Frontal cortex (tissue), 4 donors: ENCODE measurements at places on chromosomes 4 and X.

GRCh38 chr4:176479767-176480166 lies 160.0 kb downstream of the SPCS3 start:
- DNase-seq: no peak

DNA sequence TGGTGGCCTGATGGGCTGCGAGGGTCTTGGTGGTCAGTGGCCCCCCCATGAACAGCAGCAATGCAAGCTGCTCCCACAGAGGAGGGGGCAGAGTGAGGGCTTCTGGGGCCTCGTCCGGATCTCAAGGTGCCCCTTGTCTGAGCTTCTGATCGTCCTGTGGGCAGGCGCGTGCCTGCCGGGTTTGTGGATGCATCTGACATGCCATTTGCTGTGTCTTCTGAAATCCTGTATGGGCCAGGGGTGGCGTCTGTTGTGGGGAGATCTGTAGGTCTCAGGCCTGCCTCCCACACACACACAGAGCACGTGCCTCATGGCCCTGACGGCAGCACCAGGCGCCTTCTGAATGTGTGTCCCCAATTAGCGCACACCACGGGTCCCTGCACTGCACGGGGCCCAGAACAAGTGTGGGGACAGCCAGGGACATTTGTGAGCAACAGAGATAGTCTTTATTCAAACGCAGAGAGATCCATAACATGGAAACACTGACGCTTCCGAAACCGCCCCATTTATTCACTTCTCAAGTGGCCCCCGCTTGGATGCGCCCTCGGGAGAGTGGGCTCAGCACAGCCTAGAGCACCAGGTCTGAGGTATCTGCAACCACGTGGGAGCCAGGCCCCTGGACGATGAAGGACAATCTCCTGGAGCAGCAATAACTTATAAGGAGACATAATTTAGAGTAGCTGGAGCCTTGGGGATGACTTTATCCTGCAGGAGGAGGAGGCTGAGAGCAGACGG lies 5.7 kb downstream of the SPON2 start:
- DNase-seq: no peak

- DNase-seq: no peak
Measured at GRCh38 chr4:110503270-110504083, 27.5 kb downstream of the ENPEP start.

GRCh38 chr4:40055511-40055862 lies 1.2 kb upstream of the N4BP2 start:
- peak; percentile 10 for DNase-seq

- no peak for DNase-seq
Measured at GRCh38 chr4:103497692-103498091, 222.1 kb downstream of the TACR3 start.

GRCh38 chr4:2924286-2924685 lies 38.9 kb downstream of the NOP14 start:
- DNase-seq: no peak

DNA sequence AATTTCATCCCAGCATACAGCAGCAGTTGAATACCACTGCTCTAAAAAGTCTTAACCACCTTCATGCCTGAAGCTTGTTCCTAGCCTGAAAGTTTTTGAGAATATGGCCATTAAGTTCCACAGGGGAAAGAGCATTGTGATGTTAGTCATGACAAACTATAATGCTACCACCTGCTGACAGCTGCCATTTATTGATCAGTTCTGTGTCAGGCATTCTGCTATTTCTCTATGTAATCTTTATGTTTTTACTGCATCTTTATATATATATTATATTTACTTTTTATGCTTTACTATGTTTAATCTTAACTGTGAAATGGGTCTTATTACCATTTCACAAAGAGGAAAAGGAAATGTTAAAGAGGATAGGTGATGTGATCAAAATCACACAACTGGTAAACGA lies 54.0 kb downstream of the ARX start:
- no peak for DNase-seq

DNA sequence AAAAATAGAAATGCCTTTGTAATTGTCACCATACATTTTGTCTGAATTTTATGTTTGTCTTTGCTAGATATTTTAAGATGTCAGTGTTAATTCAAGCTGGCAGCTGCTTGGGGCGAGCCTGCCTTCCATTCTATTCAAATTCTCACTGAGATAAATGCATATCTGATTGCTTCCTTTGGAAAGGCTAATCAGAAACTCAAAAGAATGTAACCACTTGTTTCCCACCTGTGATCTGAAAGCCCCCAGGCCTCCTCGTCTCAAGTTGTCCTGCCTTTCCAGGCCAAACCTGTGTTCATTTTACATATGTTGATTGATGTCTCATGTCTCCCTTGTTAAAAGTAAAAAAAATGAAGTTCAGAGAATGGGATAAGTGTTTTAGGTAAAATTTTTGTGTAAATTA lies 318.7 kb upstream of the TECRL start:
- DNase-seq: no peak
